ENCODE measurements at places on chromosomes 6 and 20. TPM values are rescaled to one million over a fixed set of nuclear protein-coding genes. Genes with fewer than 3 reads are reported as not detected.

The C6orf141 gene
- total RNA-seq, result not detected

The CRNKL1 gene
- 20.8 TPM for total RNA-seq

The COQ3 gene
- total RNA-seq, result 12.6 TPM

The HUS1B gene
- 1.8 TPM for total RNA-seq

The HLA-DQA1 gene
- total RNA-seq, result 2.7 TPM

GRCh38 chr6:10993896-10994295 is 50.2 kb downstream of the ELOVL2 start:
- DNase-seq, result no peak

GRCh38 chr6:15512126-15512525 is 150.7 kb downstream of the DTNBP1 start:
- DNase-seq, result no peak

DNA sequence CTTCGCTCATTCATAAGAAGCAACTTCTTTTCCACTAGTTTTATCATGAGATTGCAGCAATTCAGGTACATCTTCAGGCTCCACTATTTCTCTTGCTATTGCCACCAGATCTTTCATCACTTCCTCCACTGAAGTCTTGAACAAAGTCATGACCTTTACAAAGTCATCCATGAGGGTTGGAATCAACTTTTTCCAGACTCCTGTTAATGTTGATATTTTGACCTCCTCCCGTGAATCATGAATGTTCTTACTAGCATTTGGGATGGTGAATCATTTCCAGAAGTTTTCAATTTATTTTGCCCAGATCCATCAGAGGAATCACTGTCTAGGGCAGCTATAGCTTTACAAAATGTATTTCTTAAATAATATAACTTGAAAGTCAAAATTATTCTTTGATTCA is 1.5 kb downstream of the CENPQ start:
- no peak for DNase-seq

GRCh38 chr20:57751411-57751810 is 41.6 kb upstream of the PMEPA1 start:
- DNase-seq, result no peak

DNA sequence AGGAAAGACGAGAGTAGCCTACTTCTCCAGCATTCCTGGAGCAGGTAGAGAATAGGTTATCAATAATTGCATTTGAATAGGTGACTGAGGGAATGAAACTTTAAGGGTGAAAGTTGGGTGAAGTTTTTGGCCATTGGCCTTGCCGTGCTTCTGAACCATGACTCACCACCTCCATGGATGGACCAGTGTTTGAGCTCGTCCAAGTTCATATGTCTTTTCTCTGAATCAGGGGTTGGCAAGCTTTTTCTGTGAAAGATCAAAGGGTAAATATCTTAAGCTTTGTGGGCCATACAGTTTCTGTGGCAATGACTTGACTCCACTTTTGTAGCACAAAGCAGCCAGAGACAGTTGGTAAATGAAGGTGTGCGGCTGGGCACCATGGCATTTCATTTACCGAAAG is 31.8 kb downstream of the SNRNP48 start:
- DNase-seq, result no peak

DNA sequence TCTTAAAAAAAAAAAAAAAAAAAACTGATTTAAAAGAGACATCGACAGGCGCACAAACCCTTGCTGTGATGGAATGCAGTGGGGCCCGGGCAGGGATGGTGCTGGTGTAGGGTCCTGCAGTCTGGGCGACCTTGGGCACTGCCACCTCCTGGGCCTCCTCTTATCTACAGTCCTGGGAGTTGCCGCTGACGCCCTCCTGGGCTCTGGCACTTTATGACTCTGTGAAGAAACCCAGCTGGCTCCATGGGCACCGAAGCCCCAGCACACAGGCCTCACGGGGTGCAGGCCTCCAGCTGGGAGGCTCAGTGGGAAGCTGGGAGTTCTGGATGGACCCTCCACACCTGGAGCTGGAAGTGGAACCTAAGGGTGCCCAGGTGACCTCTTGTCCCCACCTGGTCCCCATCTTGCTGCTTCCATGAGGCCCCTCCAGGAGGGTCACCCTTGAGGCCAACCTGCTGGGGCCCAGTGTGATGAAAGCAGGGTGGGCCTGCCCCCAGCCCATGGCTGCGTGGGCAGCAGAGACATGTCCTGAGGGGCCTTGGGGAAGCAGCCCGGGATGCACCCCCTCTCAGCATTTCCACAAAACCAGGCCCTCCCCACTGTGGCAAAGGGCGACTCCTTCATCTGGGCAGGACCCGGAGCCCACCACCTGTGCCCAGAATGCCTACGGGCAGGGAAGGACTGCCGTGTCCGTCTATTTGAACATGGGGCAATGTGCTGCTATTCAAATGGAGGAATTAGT is 104.9 kb downstream of the ASXL1 start:
- DNase-seq, result no peak

GRCh38 chr6:105667056-105667455 is 264.2 kb upstream of the PREP start:
- DNase-seq, result no peak

DNA sequence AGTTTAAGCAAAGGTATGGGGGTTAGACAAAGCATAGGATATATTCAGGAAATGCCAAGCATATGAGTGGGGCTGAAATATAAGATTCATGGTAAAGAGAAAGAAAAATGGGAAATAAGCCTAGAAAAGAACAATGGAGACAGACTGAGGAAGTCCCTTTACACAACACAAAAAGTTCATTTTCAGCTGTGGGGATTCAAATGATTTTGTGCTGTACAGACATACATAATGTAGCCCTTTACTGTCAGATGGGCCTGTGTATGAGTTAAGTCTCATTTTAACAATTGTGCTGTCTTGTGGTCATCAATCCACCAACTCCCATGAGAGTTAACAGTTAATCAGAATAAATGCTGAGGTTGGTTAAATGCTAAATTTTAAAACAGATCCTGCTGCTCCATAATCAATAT is 37.2 kb downstream of the REV3L start:
- DNase-seq, result no peak

DNA sequence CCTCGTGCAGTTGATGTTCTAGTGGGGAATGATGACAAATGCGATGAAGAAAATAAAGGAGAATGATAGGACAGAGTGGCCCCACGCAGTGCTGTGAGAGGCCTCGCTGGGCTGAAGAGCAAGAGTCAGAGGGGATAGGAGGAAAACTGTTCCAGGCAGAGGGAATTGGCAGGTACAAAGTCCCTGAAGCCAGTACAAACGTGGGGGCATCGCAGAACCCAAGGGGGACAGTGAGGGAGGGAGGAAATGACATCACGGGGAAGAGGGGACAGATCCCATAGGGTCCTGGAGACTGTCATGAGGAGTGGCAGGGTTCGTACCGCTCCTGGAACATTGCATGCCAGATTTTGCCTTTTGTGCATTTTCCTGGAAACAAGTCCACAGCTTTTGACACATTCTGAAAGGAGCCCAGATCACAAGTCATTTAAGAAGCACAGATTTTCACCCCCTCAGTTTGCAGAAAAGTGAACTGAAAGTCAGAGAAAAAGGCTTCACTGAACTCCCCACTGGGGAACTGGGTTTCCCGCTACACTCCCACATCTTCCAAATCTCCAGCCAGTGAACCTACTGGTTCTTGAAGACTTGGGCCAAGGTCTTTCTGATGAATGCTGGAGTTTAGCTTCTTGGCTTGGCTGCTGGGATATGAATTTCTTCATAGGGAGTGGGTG is 77.0 kb downstream of the SULF2 start:
- no peak for DNase-seq

- no peak for DNase-seq
Observed at GRCh38 chr20:62550087-62550632, 74.4 kb upstream of the GATA5 start.

DNA sequence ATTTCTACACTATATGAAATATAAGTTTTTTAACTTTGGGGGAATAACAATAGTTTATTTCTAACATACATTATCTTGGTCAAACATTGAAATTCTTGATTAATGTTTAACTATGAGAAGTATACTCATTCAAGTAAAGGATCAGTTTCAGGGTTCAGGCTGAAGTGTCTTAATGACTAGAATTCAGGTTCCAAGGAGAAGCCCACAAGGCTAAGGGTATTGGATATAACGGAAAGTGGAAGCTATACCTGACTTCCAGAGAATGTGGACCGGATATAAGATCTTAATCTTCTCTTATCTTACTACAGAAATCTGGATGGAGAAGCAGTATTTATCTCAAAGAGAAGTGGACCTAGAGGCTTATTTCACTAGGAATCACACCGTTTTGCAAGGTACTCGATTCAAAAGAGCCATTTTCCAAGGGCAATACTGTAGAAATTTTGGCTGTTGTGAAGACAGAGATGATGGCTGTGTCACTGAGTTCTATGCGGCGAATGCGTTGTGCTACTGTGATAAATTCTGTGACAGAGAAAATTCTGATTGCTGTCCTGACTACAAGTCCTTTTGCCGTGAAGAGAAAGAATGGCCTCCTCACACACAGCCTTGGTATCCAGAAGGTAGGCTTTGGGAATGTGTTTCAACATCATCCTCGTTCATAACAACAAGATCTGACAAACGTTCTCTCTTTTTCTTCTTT is at the start of gene TINAG:
Gene TINAG (plus strand): TSS at position 153 of the 697 bp plus-strand sequence. CDS start 110 bp downstream, at position 263.
- DNase-seq, result no peak

DNA sequence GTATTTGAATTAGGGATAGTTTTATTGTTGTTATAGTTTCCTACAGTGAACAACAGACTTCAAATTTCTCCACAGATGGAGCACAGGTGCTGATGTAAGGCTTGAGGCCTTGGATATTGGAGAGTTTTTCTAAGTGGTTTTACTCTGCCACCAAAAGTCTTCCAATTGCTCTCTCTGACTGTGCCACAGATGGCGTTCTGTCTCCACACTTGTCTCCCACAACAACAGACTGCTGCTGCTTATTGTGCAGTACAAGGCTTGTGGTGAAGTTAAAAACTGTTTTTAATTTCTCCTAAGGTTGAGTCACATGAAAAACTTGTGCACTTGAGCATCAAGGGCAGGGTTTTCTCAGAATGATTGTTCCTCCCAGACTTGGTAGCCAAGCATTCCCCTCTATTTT is 460.9 kb upstream of the KHDRBS2 start:
- DNase-seq, result no peak
